Myometrial cell (primary cell): ENCODE measurements at places on chromosomes 3 and 15. TPM values are rescaled to one million over a fixed set of nuclear protein-coding genes. Genes with fewer than 3 reads are reported as not detected.

Gene AADAC
- total RNA-seq = not detected in 2 replicates

Gene STX19
- total RNA-seq = not detected in 2 replicates

Gene GLDN
- 0.29 and 0.53 TPM in 2 replicates for total RNA-seq

Gene IMPG2
- under 0.01 and 0.18 TPM in 2 replicates for total RNA-seq

Gene CHRNA5
- total RNA-seq = 1.2 and 7.3 TPM in 2 replicates

Gene RTP3
- total RNA-seq = not detected in 2 replicates

Gene CEMIP
- total RNA-seq = 1.4 and 3.0 TPM in 2 replicates

Gene TTLL13
- not detected in 2 replicates for total RNA-seq

Gene PAQR5
- total RNA-seq = 2.6 and 3.5 TPM in 2 replicates

Gene KCTD6
- 3.5 and 3.7 TPM in 2 replicates for total RNA-seq

Gene RBM15B
- 22.2 and 24.1 TPM in 2 replicates for total RNA-seq

Gene DLL4
- total RNA-seq = under 0.01 and 0.58 TPM in 2 replicates

Gene NMB
- total RNA-seq = 6.9 and 14.9 TPM in 2 replicates

Gene FBLN2
- 13.1 and 16.1 TPM in 2 replicates for total RNA-seq

Gene TGM4
- total RNA-seq = under 0.01 TPM in 1 of 2 replicates, not detected in the other

Gene SH3BP5
- 16.1 and 16.3 TPM in 2 replicates for total RNA-seq

Gene CD86
- total RNA-seq = not detected in 2 replicates

Gene TFRC
- 42.4 and 58.0 TPM in 2 replicates for total RNA-seq

Gene GOLGA8R
- 0.18 and 1.2 TPM in 2 replicates for total RNA-seq

Gene ADAMTS17
- 1.1 TPM in 1 of 2 replicates, not detected in the other for total RNA-seq

Gene PSMD6
- 116 and 137 TPM in 2 replicates for total RNA-seq

Gene AHSG
- not detected in 2 replicates for total RNA-seq

Gene FBXO40
- not detected in 2 replicates for total RNA-seq

Gene TJP1
- total RNA-seq = 73.8 and 78.3 TPM in 2 replicates

Gene CA12
- total RNA-seq = 39.9 and 45.0 TPM in 2 replicates

Gene LEKR1
- total RNA-seq = 0.18 and 0.58 TPM in 2 replicates

Gene SLC6A1
- total RNA-seq = not detected in 2 replicates

Gene UMPS
- total RNA-seq = 19.8 and 26.8 TPM in 2 replicates

Gene TOPBP1
- total RNA-seq = 14.4 and 21.6 TPM in 2 replicates

Gene DNAH1
- total RNA-seq = 0.71 and 1.7 TPM in 2 replicates

Gene FILIP1L
- total RNA-seq = 35.1 and 40.1 TPM in 2 replicates

Gene LARP6
- 95.5 and 109 TPM in 2 replicates for total RNA-seq

Gene SEMA5B
- total RNA-seq = under 0.01 TPM in 1 of 2 replicates, not detected in the other

Gene TMEM212
- not detected in 2 replicates for total RNA-seq

Gene STAC
- 0.18 and 1.2 TPM in 2 replicates for total RNA-seq

Gene LDHAL6B
- not detected in 2 replicates for total RNA-seq

Gene KNSTRN
- 43.2 and 47.3 TPM in 2 replicates for total RNA-seq

Gene MUC4
- total RNA-seq = not detected in 2 replicates

Gene ACSBG1
- total RNA-seq = 0.58 TPM in 1 of 2 replicates, not detected in the other
